ENCODE measurements at places on chromosomes 13 and 19.
A peak's percentile ranks its signal among the peaks of the same experiment; 100 is the strongest.

DNA sequence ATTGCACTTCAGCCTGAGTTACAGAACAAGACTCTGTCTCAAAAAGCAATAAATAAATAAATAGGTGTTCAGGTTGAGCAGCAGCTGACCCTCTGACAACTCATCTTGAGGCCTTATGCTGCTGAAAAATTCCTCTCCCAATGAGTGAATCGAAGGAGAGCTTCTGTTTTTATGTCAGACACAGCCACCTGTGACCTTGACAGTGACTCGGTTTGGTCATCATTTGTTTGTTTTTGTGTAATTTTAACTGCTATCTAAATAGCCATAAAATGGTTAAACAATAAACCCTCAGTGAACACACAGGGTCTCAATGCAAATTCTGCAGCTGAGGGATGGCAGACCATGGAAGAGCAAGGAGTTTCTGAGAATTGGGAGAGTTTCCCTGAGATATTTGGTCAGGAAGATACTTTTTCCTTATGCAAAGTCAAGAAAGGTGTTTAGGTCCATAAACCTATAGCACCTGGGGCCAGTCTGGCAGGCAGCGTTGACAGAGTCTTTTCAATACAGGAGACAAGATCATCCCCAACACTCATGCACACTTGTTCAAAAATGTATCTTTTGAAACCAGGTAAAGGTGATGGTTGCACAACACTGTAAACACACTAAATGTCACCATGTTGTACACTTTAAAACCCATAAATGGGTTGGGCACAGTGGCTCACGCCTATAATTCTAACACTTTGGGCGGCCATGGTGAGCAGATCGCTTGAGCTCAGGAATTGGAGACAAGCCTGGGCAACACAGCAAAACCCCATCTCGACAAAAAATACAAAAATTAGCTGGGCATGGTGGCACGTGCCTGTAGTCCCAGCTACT, 16.6 kb upstream of the SLC25A30 start:
- no peak for DNase-seq

DNA sequence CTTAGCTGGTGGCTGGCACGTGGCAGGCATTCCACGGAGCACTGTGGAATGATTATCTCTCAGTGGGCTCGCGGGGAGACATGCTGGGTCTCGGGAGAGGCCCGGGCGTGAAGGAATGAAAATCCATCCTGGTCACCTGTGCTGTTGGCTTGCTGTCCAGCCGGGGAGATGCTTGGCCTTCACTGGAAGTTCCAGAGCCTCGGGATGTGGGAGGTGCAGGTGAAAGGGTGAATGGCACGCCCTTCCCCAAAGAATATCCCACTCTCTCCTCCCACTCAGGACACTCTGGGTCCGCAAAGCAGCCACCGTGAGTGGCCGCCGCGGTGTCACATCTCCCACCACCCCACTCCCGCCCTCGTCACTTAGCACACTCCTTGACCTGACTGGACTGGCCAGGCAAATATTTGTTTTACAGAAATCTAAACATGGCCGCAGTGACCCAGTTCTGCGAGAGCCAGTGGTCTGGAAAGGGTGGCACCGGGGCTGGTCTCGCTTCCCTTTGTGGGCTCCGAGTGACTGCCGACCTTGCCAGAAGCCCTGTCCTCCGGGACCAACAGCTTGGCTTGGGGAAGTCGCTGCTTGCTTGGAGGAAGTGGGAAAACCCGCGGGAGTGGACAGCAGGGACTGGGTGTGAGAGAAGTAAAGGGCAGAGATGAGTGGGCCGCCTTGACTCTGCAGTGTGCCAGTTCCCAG, 8.0 kb downstream of the DPP9 start:
- no peak for DNase-seq

DNA sequence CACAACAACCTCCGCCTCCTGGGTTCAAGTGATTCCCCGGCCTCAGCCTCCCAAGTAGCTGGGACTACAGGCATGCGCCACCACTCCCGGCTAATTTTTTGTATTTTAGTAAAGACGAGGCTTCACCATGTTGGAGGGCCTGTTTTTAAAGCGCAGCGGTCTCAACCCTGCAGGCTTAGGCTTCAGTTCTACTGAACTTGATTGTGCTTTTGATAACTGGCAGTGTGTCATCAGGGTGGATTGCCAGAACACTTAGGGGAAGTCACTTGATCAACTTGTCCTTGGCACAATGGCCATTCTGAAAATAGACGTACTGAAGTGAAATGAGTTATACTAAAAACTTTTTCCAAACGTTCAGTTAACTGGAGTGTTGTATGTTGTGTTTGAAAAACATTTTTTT, 472.2 kb downstream of the KLF5 start:
- no peak for DNase-seq

DNA sequence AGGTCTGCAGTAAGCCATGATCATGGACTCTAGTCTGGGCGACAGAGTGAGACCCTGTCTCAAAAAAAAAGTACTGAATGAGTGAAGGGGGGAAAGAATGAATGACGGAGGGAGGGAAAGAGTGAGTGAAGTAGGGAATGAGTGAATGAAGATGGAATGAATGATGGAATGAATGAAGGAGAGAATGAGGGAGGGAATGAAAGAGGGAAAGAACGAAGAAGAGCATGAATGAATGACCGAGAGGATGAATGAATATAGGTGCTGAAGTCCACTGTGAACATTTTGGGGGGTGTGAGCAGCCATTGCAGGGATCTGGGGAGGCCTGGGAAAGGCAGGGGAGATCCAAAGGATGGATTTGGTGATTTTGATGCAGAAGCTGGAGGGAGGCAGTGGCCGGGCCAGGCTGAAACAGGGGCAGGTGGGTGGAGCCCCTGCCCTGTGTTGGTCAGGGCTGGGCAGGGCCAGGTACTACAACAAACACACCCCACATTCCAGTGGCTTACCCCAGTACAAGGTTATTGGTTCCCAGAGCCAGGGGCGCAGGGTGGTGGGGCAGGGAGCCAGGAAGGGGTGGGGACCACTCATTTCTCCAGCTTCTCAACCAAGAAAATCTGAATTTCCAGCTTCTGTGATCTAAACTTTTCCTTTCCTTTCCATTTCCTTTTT, 14.3 kb downstream of the SLC27A1 start:
- DNase-seq = no peak

- DNase-seq = no peak
Measured at GRCh38 chr13:36975172-36975571, 24.0 kb downstream of the ALG5 start.

- DNase-seq = no peak
Measured at GRCh38 chr19:12783291-12783848, 7.9 kb upstream of the JUNB start.

- DNase-seq = no peak
Measured at GRCh38 chr13:88800505-88800904, 1129.3 kb downstream of the SLITRK5 start.

DNA sequence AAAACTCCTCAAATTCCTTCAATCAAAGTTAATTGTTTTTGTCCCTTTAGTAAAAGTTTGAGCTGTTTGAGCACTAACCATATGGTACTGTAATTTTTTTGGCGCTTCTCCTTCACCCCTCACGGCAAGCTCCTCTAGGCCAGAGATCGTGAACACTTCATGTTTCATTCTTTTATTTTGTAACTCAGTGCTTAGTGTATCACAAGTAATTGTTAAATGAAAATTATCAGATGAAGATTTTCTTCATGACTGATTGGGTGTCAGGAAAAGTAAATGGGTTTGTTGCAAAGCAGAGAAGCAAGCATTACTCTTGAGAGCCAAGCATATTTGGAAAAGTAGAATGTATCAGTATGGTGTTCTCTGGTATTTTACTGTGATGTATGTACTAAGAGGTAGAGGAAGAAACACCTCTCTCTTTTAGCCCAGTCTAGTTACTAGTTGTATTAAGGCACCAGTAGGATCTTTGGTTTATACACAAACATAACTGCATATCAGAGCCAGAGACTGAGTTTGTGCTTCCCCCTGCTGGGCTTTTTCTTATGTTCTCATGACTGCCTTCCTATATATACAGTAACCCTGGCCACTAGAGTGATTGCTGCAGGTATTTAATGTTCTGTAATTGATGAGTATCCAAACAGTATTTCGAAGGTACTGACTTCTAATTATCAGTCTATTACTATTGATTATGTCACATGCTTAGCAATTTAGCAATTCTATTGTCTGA, 202.3 kb upstream of the KLHL1 start:
- no peak for DNase-seq

- no peak for DNase-seq
Measured at GRCh38 chr19:38047049-38047438, 140.0 kb downstream of the SIPA1L3 start.

- no peak for DNase-seq
Measured at GRCh38 chr13:27229642-27230041, 21.7 kb upstream of the RPL21 start.

GRCh38 chr19:8335343-8336071, 7.6 kb downstream of the KANK3 start:
- no peak for DNase-seq

GRCh38 chr13:111893607-111894443, 173.1 kb upstream of the SOX1 start:
- no peak for DNase-seq

DNA sequence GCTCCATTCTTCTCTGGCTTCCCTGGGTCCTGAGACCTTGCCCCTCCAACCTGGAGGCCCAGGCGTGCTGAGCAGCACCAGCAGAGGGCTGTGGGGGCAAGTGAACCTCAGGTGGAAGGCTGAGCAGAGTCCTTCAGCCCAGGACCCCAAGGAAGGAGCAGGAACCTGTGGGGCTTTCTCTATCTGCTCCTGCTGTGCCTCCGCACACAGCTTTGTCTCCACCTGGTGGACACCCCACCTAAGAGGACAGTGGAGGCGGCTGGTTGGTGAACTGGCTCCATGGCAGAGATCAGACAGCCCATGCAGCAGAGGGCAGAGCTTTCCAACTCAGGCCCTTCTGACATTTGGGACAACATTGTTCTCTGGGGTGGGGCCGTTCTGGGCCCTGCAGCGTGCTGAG, 19.7 kb downstream of the ZFR2 start:
- peak; percentile 55 for DNase-seq

GRCh38 chr13:61170856-61171255, 244.8 kb downstream of the PCDH20 start:
- no peak for DNase-seq

DNA sequence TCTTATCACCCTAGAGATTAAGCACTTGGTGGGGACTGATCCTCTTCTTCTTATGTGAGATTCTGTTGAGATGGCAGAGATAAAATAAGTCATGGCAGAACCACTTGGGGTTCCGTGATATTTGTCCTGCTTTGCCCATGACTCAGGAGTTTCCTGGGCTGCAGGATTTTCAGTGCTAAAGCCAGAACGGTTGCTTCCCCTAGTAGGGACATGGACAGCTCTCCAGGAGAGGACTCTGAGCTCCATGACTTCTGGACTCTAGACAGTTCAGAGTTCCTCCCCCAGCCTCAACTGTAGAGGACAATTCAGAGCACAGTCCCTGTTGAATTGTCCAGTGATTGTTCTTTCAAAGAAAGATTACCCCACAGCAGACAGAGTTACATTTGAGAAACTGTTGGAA, 98.8 kb downstream of the OLFM4 start:
- no peak for DNase-seq

DNA sequence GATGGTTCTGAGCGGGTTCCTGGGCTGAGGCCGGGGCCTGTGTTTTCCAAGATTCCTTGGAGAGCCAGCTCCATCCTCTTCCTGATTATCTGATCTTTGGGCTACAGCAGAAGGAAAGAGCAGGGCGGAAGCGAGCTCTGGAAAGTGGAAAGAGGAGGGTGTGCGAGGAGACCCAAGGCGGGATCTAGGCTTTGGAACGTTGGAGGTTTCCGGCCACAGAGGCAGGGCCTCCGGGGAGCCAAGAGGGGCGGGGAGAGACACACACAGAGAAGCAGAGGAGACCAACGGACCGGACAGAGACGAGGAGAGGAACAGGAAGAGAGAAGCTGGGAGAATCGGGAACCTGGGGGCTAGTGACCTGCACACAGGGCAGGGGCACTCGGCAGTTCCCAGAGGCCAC, at the start of gene CLEC11A:
TSS of gene CLEC11A (plus strand) at position 296 of the 400 bp plus-strand sequence. CDS start 162 bp downstream, outside the sequence.
- DNase-seq = peak; percentile 73

DNA sequence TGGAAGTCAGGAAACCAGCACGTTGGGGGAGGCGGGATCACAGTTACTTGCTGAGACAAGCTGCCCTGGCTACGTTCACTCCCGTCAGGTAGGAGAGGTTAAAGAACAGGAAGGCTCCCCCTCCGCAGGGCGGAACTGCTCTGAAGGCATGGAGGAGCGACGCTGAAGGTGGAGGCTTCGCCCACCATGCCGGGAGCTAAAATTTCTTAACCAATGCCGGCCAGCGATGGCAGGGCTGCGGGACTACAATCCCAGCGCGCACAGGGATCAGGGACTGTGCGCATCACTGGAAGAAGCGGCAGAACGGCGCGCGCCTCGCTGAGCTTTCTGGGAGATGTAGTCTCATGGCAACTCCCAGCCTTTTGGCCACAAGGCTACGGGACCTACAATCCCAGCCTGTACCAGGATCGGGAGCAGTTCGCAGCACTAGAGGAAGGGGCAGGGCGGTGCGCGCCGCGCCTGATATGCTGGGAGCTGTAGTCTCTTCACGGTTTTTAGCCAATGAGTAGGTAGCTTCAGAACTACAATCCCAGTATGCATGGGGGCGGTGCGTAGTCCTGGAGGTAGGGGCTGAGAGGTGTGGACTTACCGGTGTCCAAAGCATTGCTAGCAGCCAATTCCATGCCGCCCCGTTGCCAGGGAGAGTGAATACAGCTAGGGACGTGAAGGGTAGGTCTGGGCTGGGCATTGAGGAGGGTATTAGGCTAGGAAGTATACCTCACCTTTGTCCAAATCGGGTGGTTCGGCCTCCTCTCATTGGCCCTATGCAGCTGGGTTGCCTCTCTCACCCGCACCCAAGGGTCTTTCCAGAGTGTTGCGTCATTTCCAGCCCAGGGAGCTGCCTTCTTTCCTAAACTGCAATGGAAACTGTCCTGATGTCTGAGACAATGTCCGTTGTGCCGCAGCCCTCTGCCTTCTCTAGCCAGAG, 12.8 kb upstream of the ZNF682 start:
- DNase-seq = peak; percentile 25

DNA sequence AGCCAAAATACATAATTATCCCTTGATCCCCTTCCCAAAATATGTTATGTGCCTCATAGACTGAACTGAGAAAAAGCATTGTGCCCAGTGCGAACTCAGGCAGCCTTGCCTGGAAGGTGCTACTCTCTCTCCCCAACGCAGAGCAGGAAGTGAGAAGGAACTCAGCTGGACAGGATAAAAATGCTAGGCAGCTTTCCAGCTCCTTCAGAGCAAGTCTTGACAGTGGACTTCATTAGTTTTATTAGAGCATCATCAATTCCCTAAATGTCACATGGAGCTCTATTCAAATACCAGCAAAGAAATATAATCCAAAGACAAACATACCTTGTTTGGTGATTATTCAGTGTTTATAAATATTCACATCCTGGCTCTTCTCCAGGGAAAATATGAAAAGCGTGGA, 202.4 kb downstream of the RFC3 start:
- no peak for DNase-seq

All from HL-60 (cell line).